NCI-H1105 (cell line): ENCODE measurements at places on chromosomes 7 and 10.

DNA sequence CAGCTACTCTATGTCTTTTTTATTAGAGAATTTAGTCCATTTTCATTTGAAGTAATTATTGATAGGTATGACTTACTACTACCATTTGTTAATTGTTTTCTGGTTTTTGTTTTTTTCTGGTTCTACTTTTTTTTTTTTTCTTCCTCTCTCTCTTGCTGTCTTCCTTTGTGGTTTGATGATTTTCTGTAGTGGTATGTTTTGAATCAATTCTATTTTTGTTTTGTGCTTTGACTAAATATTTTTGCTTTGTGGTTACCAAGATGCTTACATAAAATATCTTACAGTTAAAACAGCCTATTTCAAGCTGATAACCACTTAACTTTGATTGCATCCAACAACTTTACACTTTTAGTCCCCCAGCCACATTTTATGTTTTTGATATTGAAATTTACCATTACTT is 3.3 kb upstream of the OR2F2 start:
- DNase-seq: no peak

DNA sequence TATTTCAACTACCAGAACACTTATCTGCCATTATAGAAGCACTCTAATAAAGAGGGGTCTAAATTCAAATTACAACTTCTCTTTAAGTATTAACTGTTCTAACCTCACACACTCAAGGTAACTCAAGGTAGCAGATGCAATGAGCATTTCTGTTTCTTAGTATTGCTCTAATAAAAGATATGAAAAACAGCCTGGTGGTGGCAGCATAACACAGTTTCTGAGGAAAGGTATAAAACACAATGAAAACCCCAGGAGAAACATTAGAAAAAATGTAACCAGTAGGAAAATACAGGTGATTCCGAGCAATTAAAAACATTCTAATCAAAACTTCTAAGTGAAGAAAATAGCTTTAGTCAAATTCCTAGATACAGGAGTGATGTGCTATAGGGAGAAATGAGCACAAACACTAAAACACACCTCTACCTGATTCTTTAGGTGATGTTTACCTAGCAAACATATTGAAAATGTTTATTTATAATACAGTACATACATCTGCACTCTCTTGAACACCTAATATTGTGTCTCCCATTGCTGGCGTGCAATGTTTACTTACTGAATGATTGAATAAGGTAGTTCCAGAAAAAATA is 3.5 kb downstream of the MKRN1 start:
- DNase-seq: peak; percentile 70

DNA sequence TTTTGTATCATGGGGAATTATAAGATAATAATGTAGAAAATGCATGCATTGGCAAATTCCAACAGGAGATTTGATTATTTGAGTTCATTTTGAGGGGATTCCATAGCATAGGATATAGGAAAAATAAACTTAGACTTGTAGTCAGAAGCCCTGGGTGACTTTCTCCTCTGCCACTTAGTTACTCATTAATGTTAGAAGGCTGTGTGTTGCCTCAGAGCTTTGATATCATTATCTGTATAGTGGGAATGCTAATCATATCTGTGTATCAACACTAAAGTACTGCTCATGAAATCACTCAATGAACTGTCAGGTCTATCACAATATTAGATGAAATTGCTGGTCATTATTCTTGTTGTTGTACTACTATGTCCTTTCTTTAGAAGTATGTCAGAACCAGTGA is 23.0 kb upstream of the TEX47 start:
- no peak for DNase-seq

- DNase-seq: no peak
Measured at GRCh38 chr7:22485189-22485588, 14.8 kb downstream of the STEAP1B start.

DNA sequence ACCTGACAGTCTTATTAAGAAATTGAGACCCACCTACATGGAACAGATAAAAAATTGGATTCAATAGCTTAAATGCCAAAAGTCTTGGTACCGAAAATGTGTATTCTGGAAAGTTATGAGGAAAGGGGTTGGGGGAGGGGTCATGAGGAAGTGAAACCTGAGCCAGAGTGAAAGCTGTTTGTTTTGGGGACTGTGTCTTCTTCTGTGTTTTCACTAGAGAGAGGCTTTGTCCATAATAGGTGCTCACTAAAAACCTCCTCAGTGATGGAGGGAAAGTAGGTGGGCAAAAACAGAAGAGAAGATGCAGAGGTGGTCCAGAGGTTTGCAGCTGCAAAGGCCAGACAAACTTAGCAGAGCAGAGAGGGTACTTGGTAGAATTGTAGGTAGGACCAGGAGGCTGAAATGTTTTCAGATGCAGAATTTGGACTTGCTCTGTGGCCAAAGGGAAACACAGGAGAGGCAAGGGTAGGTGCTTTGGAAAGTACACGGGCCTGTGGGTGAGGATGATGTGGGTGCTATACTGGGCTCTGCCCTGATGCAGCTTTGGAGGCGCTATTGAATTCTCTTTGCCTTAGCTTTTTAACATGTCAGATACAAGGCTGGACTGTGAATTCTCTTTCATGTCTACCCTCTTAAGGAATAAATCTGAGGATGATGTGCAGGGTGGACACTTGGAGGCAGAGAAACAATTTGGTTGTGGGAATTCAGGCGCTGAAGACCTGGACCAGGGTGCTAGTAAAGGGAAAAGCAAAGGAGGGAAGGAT is 254.6 kb downstream of the PTEN start:
- no peak for DNase-seq

GRCh38 chr7:18552316-18552916 is 56.9 kb downstream of the HDAC9 start:
- no peak for DNase-seq

DNA sequence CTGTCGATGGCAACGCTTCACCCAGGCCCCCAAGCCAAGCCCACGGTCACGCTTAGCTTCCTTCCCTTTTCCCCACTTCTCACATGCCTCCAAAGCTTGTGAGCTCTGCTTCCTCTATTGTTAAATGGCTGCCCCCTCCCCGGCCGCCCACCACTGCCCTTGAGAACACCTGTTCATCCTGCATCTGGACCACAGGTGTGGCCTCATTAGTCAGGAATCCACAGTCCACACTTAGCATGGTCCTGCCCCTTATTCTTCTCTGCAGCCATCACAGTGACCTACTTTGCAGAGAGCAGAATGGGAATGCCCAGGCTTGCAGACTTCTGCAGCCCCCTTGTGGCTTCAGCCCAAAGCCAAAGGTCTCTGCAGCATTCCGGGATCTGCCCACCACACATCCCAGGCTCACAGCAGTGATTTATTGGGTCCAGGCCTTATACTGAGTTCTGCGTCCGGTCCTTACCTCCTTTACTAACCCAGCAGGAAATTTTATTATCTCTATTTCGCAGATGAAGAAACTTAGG is 66.9 kb downstream of the PTPRE start:
- no peak for DNase-seq

- DNase-seq: no peak
Measured at GRCh38 chr10:74021248-74022055, 23.5 kb downstream of the VCL start.

GRCh38 chr7:123120286-123120685 is 79.5 kb downstream of the SLC13A1 start:
- no peak for DNase-seq

GRCh38 chr7:121500360-121501058 is 104.4 kb upstream of the FAM3C start:
- DNase-seq: no peak

GRCh38 chr7:43588477-43589132 is 5.7 kb downstream of the STK17A start:
- no peak for DNase-seq

DNA sequence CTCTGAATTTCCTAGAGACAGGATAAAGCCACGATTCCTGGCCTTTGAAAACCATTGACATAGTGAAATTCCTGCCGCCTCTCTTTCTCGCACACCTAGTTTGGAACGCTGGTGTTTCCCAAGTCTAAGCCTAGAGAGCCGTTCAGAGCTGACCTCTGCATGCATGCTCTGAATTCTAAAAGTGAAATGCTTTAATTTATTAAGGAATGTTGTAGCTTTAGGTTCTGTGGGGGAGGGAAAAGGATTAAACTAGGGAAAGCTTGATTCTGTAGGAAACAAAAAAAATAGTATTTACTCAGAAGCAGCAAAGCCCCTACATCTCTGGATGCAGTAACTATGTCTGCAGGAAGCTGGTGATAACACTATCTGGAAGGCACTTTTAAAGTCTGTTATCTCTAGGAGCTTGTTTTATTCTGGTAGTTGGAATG is 27.3 kb downstream of the PFKP start:
- DNase-seq: no peak

DNA sequence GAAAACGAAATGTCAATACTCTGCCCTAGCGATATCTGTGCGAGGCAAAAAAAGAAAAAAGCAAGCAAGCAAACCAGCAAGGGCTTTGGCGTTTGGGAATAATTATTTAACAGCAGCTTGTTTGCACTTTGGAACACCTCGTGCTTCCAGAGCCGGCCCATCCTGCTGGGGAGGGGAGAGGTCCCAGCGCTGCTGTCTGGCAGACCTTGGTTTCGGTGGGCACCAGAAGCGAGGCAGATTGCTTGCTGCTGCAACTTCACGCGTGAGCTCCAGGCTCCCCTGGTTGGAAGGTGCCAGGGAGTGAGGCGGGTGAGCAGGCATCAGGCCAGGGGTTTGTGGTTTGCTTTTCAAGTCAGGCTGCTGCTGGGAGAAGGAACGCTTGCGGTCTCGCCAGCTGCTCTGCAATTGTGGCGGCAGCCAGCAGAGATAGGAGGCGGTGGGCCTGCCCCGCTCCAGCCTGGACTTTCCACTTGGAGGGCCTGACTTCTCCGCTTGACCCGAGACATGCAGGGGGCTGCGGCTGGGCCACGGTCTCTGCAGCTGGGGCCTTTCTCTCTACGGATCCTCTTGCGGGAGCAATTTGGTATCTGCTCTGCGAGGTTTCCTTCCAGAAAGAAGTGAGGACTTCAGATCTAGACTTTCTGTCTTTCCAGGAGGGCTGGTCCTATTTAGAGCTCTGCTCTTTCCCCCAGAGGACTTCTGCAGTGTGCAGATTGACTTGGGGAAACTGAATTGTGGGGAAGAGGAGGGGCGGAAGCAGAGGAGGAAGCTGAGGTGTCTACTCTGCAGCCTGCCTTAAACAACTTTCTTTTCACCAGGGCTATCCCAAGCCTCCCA is 131.4 kb downstream of the PRPF18 start:
- peak; percentile 32 for DNase-seq

DNA sequence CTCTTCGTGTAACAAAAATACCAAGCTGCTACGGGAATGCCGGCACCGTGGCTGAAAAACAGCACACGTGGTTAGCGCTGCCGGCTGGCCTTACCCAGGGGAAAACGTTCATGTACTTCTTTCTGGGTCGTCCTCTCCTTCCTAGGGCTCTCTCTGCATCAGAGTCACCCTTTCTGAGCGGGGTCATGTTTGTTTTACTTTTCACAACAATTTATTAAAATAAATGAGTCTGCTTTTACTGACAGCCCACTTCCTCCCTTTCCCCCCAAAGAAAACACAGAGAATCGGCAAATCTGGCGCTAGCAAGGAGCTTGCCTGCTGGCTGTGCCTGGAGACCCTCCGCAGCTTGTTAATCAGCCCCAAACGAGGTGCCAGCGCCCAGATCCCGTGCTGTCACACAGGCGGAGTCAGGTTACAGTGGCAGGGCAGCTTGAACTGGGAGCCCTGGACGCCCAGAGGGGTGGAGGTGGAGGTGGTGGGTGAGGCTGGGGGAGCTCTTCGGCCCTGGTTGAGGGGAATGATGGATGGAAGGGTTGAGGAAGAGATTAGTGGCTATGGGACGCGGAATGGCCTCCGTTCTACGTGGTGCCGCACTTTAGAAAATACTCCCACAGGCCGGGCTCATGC is 162.2 kb upstream of the TNS3 start:
- no peak for DNase-seq

- no peak for DNase-seq
Measured at GRCh38 chr10:35643151-35644049, 1.3 kb upstream of the FZD8 start.

DNA sequence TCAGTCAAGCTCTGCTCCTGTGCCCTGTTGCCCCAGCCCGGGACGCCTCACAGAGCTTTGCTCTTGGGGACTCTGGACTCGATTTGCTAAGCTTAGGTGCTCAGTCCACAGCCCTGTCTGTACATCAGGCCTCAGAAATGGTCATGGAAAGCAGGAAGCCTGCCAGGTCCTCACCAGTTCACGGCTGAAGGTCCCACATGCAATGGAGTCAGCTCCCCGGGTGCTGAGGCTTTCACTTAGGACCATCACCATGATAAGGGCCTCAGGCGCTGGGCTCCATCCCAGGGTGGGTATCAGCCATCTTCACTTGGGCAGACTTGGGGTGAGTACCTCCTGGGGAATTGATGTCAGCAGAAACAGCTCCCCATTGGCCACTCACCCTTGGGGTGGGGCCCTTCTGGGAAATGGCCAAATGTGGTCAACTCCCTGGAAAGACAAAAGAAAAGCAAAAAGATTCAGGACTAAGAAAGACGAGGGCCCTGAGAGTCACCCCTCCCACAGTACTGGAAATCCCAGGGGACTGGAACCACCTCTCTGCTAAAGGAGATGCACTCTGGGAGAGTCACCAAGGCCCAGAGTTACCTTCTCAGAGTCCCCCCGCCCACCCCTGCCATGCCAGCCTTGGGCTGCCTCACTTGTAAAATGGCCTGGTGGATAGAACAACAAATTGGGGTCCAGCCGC is 37.6 kb downstream of the FAM53B start:
- DNase-seq: no peak

GRCh38 chr7:105413887-105414437 is 25.2 kb upstream of the SRPK2 start:
- no peak for DNase-seq

GRCh38 chr10:119700321-119700954 is 25.4 kb upstream of the INPP5F start:
- no peak for DNase-seq

GRCh38 chr7:80918399-80918798 is 452 bp downstream of the SEMA3C start:
- no peak for DNase-seq

DNA sequence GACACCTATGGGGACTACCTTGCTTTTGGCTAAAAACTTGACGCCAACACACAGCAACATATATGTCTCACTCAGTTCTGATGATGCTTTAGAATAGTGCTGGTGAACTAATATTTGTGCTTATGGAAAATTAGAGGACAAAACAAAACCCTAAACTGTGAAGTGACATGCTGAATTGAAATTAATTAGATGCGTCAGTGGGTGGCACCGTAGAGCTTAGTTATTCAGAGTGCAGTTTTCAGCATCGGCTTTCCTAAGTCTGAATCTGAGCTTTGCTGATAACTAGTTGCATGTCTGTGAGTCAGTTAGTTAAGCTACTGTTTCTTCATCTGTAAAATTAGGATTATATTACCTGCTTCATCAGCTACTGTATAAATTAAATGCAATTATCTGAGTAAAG is 245.0 kb upstream of the SORCS1 start:
- DNase-seq: no peak

GRCh38 chr10:36739884-36740445 is 385.4 kb upstream of the ANKRD30A start:
- DNase-seq: no peak

DNA sequence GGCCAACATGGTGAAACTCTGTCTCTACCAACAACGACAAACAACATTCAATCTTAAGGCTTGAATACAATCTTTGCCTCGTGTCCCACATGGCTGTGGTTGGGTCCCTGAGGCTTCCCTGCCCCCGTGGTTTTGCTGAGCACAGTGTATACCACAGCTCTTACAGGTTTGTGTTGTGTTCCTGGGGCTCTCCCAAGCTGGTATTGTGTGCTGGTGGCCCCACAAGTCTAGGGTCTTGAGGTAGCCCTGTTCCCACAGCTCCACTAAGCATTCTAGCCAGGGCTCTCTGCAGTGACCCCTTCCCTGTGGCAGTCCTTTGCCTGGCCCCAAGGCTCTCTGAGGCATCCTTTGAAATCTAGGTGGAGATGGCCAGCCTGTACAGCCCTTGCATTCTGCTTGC is 68.0 kb upstream of the CCNY start:
- no peak for DNase-seq

- DNase-seq: no peak
Measured at GRCh38 chr7:118352867-118353453, 128.5 kb downstream of the ANKRD7 start.
